ENCODE measurements at places on chromosomes 4 and X.

DNA sequence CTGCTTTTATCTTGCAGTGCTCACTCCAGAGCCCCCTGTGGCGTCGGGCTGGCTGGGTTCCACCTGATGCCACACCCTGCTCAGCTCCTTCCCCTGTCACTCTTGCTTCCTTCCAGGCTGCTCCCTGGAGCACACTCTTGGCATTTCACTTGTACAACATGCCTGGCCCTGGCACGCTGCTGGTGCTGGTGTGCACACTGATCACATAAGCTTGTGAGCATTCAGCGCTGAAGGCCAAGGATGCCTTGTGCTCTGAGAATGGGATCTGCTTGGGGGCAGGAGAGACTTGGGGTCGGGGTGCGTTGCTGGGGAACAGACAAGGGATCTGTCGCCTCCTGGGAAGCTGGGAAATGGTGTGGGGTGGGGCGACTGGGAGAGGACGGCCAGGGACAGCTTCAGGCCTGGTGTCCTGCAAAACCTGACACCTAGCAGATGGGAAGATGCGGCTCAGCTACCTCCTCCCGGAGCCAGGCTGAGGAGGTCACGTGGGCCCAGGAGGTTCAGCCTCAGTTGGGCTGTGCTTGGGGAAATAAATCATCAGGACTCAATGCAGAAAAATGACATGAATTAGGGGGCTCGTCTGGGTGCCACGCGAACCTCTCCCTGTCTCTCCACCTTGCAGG is 108.5 kb downstream of the PHKA2 start:
- DNase-seq = no peak

DNA sequence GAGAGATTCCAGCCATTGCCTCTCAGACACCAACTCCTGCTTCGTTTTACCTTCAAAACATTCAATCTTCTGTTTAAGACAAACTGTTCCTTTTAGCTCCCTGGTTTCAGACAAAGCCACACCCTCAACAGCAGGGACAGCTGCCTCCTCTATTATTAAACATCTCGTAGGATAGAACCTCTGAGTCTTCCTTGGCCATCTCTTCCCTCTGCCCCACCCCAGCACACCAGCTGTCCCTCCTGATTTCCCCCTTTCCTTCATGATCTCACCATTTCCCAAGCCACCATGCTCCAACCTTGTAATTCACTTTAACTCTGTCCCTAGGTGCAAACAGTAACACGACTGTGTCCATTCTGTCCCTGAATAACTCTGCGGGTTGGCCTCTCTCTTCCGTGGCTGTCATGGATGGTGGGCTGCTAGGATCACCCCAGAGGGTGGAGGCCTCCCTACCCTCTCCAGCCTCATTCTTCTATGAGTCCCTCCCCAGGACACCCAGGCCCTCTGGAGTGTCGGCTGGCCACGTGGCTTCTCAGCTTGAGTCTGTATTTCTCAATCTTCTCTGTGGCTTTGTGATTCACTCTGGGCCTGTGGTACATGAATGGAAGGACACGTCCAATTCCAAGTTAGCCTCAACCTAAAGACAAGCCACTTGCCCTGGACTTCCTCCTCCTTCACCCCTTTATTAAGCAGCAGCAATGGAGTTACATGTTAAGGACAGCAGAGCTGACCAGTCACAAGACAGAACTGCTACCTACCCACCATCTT is 349.9 kb downstream of the FBXW7 start:
- DNase-seq = no peak

DNA sequence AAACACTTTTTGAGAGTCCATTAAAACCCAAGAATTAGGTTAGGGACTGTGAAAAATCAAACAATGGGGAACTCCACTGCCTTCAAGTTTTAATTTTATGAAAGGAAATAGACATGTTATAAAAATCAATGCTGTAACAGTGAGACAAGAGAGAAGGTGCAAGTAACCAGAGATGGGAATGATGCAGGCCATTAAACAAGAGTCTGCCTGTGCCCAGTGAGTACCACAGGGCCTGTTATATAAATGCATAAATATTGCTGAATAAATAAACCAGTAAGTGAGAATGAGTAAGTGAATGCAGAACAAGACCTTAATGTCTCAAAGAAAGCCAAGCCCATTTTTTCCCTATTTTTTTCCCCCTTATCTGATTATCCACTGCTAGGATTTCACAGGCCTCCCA is 53.3 kb upstream of the BMP2K start:
- no peak for DNase-seq

GRCh38 chrX:120302434-120302833 is 8.8 kb downstream of the TMEM255A start:
- DNase-seq = no peak

GRCh38 chr4:16659079-16659478 is 239.4 kb downstream of the LDB2 start:
- DNase-seq = no peak

DNA sequence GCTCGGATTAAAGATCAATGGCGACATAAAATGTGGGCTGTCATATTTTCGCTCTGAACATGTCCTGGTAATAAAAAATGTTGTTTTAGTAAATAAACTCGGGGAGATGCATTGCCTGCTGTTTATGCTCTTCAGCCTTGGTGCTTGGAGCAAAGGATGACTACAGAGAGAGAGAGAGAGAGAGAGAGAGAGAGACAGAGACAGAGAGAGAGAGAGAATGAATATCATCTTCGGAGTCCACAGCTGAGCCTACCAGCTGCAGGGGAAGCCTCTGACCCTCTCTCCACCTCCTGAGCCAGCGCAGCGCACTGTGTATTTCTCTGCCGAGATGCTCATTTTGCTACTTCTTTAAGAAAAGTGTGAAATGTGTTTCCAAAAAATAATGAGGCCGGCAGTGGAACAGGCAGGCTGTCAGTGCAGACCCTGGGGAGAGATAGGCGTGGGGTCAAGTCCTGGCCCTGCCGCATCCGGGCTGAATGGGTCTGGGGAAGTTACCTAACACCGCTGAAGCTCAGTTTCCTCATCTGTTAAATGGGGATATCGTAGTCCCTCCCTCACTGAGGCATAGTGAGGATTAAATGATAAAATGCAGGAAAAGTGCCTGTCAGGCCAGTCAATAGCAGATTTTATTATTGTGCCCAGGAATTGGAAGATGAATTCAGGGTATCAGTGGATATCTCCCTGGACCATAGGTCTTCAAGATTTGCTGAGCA is 58.5 kb upstream of the LGI2 start:
- DNase-seq = no peak

GRCh38 chr4:85842540-85842939 is 367.6 kb downstream of the ARHGAP24 start:
- peak; percentile 20 for DNase-seq

GRCh38 chr4:1717129-1718094 is 3.7 kb downstream of the TMEM129 start:
- DNase-seq = no peak

GRCh38 chr4:7771056-7771455 is 168.6 kb downstream of the AFAP1 start:
- no peak for DNase-seq

DNA sequence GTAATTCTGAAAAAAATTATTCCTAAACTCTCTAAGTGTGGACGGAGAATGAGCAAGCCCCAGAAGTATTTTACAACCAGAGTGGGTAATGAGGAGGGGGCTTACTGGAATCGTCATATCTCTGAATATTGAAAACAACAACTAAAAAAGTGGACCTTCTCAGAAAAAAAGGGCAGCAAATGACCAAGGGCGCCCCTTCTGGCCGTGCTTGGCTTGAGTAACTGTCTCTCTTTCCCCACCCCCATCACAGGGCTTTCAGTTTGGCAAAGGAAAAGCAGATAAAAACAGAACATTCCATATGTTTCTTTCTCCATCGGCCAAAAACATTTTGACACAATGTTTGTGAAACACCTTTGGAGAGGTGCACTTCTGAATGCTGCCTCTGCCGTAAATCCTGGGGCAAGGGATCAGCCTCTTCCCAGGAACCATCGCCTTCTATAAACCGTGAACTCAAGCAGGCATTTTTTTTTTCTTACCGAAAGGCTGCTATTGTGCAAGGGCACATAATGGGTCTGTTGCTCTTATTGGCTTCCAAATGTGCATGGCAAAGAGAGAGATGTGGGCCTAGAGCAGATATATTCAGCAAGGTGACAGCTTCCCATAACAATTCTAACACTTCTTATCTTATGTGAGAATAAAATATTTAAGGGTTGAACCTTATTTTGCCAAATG is 115.4 kb downstream of the PARM1 start:
- DNase-seq = no peak

DNA sequence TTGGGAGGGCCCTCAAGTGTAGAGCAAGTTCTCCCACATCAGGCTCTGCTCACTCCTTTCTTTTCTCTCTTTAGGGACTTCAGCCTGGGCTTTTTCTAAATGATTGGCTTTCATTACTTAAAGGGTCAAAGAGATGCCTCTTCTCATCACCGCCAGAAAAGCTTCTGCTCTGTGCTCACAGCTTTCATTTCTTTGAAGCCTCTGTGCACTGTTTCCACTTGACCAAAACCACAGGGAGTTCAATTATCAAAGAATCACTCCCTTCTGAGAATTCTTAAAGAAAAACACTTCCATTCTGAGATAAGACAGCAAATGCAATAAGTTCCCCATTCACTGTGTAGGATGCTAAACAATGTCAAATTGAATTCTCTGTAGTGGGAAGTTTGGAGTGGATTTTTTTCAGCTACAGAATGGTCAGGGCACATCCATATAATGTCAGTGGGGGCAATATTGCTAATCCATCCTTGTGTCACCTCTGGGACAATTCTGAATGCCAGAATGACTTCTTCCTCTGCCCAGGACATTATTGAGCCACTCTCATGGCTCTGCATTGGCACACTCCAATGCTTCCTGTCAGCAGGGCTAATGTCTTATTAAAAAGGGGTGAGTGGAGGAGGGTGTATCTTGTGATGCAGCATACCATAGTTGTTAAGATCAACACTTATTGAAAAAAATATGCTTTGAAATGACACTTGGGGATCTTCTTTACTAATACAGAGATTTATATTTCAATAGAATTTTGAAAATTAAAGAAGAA is 217.6 kb downstream of the SNCA start:
- no peak for DNase-seq

- DNase-seq = peak; percentile 40
Observed at GRCh38 chr4:83644677-83645659, 109.1 kb downstream of the GPAT3 start.

- DNase-seq = no peak
Observed at GRCh38 chrX:14194711-14195110, 165.0 kb upstream of the GEMIN8 start.

GRCh38 chr4:15333692-15334633 is 93.9 kb upstream of the C1QTNF7 start:
- no peak for DNase-seq

GRCh38 chr4:155941085-155941790 is 12.4 kb downstream of the CTSO start:
- DNase-seq = no peak

- no peak for DNase-seq
Observed at GRCh38 chr4:99826016-99826415, 9.4 kb downstream of the DAPP1 start.

- no peak for DNase-seq
Observed at GRCh38 chr4:7638489-7638888, 203.8 kb upstream of the PSAPL1 start.

GRCh38 chrX:23505531-23506303 is 161.6 kb upstream of the PRDX4 start:
- DNase-seq = no peak

GRCh38 chrX:125101971-125102755 is 217.5 kb upstream of the TEX13C start:
- no peak for DNase-seq

- no peak for DNase-seq
Observed at GRCh38 chr4:74968456-74969164, 35.7 kb downstream of the PARM1 start.

GRCh38 chr4:184891816-184892397 is 66.1 kb upstream of the ACSL1 start:
- DNase-seq = no peak

DNA sequence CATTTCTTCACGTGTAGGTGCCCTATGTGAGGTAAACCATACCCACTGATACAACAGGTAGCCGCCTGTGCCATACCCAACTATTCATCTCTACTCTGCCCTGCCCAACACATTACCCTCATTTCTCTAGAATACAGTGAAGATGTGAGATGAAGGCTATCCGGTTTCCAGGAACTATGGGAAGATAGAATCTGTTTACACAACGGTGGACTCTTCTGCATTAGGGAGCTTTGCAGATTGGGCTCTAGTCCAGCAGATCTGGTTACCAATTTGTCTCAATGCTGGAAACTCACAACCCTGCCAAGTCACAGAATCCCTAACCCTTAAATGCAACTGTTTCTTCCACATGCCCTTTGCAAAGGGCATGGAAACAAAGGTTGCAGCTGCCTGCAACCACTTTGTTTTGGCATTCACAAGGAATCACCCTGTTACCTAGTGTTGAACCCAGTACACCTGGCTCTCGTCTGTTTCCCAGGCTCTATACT is 6.4 kb upstream of the SLAIN2 start:
- peak; percentile 27 for DNase-seq

DNA sequence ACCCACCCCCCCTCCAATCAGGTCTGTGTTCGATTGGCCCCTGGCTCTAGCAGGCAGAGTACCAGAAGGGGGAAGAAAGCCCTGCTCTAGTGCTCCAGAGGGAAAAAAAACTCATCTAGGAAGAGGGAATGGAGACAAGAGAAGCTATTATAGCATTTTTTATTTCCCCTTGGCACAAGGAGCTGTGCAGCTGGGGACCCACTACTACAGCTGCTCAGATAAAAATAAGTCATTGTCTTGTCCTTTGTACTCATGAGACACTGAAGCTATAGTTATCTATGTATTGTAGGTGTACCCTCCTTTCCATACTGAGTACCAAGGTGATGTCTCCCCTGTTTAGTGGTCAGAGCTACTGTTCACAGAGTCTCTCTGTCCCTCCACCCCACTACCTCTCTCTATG is 14.3 kb downstream of the CCDC160 start:
- DNase-seq = no peak

GRCh38 chrX:31057291-31057690 is 14.6 kb downstream of the FTHL17 start:
- no peak for DNase-seq

- no peak for DNase-seq
Observed at GRCh38 chrX:15751155-15751819, 13.2 kb downstream of the CA5B start.

GRCh38 chr4:7787681-7788141 is 151.9 kb downstream of the AFAP1 start:
- no peak for DNase-seq

DNA sequence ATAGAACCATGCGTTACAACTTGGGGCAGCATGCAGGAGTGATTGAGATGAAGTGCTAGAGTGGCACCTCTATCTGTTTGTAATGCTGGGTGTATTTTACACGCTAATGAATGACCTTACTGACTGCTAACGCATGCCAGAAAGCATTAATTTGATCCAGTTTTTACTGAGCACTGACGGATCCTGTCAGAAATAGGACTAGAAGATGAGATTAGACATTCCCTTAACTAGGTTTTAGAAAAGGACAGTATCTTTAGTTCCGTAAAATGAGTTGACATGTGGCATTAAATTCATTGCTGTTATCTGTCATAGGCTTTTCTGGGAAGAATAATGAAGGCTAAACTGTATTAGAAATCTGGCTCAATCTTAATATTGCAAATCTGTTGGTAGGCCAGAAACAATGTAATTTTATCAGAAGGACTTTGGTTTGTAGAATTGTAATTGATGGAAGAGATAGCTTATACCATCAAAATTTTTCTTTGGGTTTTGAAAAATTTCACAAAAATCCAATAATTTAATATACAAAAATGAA is 140.4 kb upstream of the WDFY3 start:
- no peak for DNase-seq

All from NCI-H1105 treated with DMSO at 0.1 percent for 48 hours (cell line).